ENCODE measurements at places on chromosomes 16 and 17.

- no peak for DNase-seq
Measured at GRCh38 chr16:30813821-30814189, 26.8 kb upstream of the ZNF629 start.

GRCh38 chr17:58513267-58513964 is 1.0 kb downstream of the MTMR4 start:
- DNase-seq: no peak

GRCh38 chr16:88793251-88793954 is 8.4 kb upstream of the PIEZO1 start:
- no peak for DNase-seq

DNA sequence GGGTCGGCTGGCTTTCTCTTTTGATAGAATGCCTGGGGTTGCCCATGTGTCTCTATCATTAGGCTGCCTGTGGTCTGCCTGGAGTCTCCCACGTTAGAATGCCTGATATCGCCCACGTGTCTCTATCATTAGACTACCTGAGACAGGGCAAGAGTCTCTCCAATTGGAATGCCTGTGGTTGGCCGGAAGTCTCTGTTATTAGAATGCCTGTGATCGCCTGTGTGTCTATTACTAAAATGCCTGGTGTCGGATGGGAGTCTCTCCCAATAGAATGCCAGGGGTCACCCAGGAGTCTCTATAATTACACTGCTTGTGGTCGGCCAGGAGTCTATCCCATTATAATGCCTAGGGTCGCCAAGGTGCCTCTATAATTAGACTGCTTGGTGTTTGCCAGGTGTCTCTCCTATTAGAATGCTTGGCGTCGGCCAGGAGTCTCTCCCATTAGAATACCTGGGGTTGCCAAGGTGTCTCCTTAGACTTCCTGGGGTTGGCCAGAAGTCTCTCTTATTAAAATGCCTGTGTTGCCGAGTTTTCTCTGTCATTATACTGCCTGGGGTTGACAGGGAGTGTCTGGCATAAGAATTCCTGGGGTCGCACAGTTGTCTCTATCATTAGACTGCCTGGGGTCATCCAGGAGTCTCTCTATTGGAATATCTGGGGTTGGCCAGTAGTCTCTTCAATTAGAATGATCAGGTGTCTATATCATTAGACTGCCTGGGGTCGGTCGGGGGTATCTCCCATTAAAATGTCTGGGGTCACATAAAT is 2272.8 kb downstream of the TP53TG3F start:
- DNase-seq: no peak

DNA sequence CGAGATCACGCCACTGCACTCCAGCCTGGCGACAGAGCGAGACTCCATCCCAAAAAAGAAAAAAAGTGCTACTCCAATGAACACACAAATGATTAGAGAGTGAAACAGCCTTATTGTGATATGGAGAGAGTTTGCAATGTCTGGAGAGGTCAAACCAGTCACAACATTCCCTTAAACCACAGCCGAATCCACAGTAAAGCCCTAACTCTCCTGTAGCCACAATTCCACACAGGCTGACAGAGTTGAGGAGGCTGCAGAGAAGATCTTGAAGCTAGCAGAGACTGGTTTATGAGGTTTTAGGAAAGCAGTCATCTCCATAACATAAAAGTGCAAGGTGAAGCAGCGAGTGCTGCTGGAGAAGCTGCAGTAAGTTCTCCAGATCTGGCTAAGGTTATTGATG is 6.7 kb downstream of the RNF213 start:
- DNase-seq: no peak

DNA sequence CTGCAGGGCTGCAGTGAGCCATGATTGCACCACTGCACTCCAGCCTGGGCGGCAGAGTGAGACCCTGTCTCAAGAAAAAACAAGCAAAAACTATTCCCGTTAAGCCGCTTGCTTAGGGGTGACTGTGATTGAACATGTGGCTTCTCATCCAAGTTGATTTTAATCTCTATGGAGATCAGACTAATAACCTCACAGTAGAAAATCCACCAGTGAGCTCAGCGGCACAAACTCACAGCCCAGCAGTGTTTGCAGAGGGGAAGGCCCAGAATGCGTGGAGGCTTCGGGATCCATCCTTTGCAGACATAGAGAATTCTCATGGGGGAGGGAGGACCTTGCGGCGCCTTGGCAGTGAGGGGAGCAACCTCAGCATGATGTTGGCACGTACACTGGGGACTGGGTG is 7.4 kb downstream of the BANP start:
- no peak for DNase-seq

GRCh38 chr17:77146246-77146632 is 5.5 kb downstream of the SEC14L1 start:
- DNase-seq: no peak

GRCh38 chr17:68733241-68734176 is 132.3 kb upstream of the FAM20A start:
- peak; percentile 62 for DNase-seq

GRCh38 chr16:66360624-66361324 is 5.7 kb upstream of the CDH5 start:
- DNase-seq: no peak

DNA sequence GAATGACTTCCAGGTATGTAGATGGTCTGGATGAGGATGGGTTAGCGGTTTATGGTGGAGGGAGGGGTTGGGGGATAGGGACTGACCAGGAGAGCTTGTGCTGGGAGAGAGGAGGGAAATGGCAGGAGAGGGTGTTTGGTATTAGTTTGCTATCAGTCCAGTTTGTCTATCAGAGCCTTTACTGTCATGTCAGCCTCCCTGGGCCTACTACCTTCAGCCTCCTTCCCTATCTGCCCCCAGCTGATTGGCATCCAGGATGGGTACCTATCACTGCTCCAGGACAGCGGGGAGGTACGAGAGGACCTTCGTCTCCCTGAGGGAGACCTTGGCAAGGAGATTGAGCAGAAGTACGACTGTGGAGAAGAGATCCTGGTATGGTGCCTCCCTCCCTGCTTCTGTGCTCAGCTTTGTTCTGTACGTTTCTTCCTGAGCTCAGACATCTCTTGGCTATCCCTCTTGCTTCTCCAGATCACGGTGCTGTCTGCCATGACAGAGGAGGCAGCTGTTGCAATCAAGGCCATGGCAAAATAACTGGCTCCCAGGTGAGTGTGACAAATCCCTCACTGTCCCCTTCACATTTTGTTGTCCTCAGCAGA is 3.8 kb downstream of the EIF5A start:
- no peak for DNase-seq

GRCh38 chr17:63955232-63955631 is 17.5 kb downstream of the SCN4A start:
- DNase-seq: no peak

GRCh38 chr17:45265821-45266220 is 3.9 kb upstream of the SPATA32 start:
- peak; percentile 40 for DNase-seq

- no peak for DNase-seq
Measured at GRCh38 chr17:8785547-8786413, 13.4 kb downstream of the MFSD6L start.

GRCh38 chr16:27174007-27174406 is 29.3 kb upstream of the KDM8 start:
- no peak for DNase-seq

- DNase-seq: no peak
Measured at GRCh38 chr17:39364236-39365025, 37.0 kb downstream of the FBXL20 start.

DNA sequence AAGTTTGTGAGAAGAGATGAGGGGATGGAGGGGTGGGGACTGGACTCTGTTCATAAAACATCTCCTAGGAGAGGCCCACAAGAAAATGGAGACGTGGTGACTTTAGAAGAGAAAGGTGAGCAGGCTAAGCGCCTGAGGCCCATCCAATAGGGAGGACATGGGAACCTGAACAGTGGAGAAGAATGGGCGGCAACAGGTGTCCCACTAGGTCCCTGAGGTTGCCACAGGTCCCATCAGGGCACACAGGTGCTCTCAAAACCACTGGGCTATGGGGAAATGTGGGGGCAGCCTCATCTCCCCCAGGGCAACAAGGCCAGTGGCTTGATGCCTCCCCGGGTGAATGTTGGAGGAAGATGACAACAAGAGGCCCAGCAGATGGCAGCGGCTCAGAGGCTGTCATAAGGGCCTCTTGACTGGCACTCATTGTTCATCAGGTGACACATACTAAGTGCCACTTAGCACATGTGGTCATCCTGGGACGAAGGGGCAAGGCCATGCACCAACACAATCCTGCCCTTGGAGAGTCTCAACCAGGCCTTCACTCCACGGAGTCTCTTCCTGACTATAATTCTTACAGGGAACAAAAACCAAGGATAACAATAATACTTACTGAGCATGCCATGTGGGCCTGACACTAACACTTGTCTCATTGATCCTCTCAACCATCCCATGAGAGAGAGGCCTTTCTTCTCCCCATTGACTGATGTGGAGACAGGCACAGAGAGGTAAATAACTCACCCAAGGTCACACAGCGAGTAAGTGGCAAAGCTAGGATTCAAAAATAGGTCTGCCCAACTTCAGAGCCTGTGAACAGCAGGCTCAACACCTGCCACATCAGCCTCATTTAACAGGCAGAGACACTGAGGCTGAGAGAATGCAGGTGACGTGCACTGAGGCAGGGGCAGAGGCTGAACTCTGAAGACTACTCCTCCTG is 38.0 kb downstream of the CUEDC1 start:
- DNase-seq: no peak

DNA sequence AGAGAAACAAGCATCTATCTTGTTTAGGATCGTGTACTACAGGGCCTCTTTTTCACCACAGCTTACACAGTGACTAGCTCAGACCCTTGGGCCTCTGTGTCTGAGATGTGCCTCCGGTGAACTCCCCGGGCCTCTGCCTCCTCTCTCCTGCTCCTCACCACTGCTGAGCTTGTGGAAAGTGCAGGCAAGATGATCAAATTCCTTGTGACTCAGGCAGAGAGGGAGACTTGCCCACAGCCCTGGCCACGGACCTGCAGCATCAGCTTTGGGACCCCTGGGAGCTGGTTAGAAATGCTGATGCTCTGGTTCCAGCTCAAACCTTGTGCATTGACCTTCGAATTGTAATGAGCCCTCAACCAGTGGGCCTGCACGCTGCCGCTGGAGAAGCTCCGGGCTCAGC is 79.8 kb downstream of the ZDHHC7 start:
- no peak for DNase-seq

GRCh38 chr16:22692916-22693637 is 120.9 kb upstream of the HS3ST2 start:
- no peak for DNase-seq

DNA sequence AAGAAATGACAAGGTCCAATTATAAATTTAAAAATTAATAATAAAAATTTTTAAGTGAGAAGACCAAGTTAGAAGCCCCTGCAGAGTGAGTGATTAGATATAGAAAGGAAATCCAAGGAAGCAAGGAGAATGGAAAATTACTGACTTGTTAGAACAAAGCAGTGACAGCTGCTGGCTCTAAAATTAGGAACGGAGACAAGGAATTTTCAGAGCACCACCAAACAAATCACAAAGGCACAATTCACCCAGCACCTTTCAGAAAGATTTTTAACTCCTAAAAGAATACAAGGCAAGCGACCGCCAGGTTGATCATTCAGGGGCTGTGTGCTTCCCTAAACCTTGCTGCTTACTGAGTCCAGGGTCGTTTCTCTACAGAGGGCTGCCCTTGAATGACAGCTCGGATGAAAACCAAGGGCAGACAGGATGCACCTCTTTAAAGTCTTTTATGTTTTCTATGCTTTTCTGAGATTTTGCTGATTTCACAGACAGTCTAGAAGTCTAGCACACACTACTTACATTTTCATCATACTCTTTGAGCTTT is 45.4 kb upstream of the GINS3 start:
- DNase-seq: no peak

GRCh38 chr16:4500272-4500671 is 24.1 kb downstream of the HMOX2 start:
- no peak for DNase-seq

- no peak for DNase-seq
Measured at GRCh38 chr17:80926591-80927250, 64.9 kb upstream of the CHMP6 start.

DNA sequence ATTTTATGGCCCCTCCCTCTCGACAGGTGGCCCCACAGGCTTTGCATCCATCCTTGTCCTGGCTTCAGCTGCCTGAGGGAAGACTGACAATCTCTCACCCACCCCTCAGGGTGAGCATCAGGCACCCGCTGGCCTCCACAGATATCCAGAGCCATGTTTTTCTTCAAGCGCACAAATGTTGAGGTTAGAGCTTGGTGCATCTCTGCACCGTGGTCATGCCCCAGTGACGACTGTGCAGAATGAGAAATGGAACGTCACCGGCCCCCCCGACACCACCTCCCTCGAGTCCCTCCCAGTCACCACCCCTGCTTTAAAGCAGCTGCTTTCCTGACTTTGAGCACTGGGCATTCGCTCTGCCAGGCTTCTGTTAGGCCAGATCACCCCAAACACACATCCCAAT is 19.8 kb upstream of the TIMP2 start:
- no peak for DNase-seq

DNA sequence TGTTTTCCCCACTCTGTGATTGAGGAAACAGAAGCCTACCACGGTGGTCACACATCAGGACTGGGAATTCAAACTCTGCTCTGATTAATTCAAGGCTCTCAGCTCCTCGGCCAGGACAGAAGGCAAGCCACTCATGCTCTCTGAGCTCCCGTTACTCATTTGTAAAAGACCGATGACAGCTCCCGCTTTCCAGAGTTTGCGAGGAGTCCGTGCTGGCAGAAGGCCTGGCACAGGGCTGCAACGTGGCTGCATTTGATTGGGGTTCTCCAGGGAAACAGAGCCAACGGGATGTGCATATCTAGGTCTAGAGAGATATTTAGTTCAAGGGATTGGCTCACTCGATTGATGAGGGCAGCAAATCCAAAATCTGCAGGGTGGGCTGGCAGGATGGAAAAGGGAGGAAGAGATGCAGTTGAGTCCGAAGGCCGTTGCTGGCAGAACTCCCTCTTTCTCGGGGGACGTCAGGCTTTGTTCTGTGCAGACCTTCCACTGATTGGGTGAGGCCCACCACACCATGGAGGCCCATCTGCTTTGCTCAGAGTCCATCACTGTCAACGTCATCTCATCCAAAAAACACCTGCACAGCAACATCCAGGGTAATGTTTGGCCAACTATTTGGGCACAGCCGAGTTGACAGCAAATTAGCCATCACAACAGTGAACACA is 215.5 kb upstream of the RPL38 start:
- no peak for DNase-seq
